ENCODE measurements at places on chromosomes 16 and 17.

DNA sequence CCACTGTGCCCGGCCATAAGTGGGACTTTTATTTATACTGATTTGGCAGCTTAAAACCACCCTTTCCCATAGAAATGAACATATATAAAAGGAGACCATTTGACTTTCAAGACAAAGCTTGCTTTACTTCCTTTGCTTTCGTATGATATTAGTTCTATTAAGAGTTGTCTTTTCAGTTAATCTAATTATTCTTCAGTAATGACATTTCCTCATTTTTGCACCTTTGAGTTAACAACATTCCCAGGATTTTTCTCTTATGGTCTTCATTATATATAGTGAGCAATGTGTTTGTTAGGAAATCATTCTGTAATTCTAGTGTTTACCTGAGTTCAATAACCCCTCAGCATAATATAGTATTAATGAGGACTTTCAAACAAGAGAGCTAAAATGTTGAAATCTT, 173.8 kb downstream of the MAP2K6 start:
- DNase-seq, result no peak

GRCh38 chr17:34242587-34243363, 12.3 kb upstream of the CCL2 start:
- no peak for DNase-seq

GRCh38 chr16:49598383-49599170, 225.0 kb downstream of the C16orf78 start:
- no peak for DNase-seq

GRCh38 chr17:73292031-73292531, 19.7 kb downstream of the CDC42EP4 start:
- no peak for DNase-seq

- DNase-seq, result no peak
Observed at GRCh38 chr17:8466456-8466855, 30.8 kb downstream of the NDEL1 start.

GRCh38 chr17:2847381-2848333, 51.4 kb downstream of the RAP1GAP2 start:
- no peak for DNase-seq

- no peak for DNase-seq
Observed at GRCh38 chr17:13788385-13788784, 186.7 kb upstream of the HS3ST3A1 start.

DNA sequence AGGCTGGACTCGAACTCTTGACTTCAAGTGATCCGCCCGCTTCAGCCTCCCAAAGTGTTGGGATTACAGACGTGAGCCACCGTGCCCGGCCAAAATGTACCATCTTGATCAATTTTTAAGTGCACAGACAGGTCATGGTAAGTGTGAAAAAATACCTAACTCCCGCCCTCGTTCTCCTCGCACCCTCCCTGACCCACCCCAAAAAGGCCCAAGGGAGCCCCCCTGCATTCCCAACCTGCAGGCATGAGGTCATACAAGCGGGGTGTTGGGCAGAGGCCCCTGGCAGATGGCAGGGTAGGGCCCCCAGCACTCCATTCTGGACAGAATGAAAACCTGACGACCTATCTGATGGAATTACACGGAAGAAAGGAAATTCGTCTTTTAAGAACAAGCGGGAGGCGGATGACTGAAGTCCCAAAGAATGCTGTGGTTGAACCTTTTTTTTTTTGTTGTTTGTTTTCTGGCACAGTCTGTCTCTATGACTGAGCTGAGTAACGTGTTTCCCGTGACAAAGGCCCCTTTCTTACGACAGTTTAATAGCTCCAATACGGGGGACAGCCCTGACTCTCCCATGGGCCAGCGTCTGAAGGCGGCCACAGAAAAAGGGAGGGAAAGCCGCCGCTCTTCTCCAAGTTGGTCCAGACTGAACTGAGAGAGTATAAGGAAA, 376.4 kb downstream of the SLC39A11 start:
- no peak for DNase-seq

DNA sequence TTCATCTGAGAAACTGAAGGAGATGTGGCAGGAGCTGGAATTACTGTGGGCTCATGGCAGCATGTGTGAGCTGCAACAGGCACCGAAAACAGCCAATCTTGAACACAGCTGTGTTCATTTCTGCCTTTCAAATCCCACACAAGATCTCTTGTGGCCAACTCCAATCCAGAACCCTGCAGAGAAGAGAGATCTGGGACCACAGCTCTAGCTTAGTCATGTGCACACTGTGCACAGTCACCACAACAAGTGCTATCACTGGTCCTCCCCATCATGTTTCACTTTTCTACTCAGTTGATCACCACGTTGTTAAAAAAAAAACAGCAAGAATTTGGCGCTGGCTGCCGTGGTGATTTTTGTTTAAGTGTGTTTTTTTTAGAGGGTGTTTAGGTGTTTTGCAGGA, 254.5 kb upstream of the ELAC2 start:
- no peak for DNase-seq

DNA sequence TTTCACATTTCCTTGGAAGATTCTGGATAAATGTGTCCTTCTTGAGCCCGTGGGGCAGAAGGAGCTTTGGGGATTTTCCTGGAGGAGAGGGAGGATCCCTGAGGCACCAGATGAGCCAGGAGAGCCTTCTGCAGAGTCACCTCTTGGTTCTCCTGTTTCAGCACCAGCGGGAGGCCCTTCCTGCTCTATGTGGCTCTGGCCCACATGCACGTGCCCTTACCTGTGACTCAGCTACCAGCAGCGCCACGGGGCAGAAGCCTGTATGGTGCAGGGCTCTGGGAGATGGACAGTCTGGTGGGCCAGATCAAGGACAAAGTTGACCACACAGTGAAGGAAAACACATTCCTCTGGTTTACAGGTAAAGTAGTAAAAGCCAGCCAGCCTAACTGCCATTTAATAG, 77.1 kb downstream of the ARSG start:
- no peak for DNase-seq

DNA sequence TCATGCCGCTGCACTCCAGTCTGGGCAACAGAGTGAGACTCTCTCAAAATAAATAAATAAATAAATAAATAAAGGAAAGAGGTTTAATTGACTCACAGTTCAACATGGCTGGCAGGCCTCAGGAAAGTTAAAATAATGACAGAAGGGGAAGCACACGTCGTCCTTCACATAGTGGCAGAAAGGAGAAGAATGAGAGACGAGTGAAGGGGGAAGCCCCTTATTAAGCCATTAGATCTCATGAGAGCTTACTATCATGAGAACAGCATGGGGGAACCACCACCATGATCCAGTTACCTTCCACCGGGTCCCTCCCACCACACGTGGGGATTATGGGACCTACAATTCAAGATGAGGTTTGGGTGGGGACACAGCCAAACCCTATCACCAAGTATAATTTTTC, 54.5 kb downstream of the PAFAH1B1 start:
- DNase-seq, result no peak

GRCh38 chr17:80482555-80483308, 6.3 kb upstream of the NPTX1 start:
- DNase-seq, result no peak

- no peak for DNase-seq
Observed at GRCh38 chr17:14299280-14300141, 1.4 kb upstream of the HS3ST3B1 start.

DNA sequence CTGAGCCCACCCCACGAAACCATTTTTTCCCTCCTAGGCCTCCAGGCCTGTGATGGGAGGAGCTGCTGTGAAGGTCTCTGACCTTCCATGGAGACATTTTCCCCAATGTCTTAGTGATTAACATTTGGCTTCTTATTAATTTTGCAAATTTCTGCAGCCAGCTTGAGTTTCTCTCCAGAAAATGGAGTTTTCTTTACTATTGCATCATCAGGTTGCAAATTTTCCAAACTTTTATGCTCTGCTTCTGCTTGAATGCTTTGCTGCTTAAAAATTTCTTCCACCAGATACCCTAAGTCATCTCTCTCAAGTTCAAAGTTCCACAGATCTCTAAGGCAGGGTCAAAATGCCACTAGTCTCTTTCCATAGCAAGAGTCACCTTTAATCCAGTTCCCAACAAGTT, 12.9 kb upstream of the MYH4 start:
- no peak for DNase-seq

- DNase-seq, result no peak
Observed at GRCh38 chr16:66366433-66367299, at the start of gene CDH5. CDH5 (plus strand) TSS chr16:66366691; CDS start chr16:66379338, 12,647 bp downstream.

- DNase-seq, result no peak
Observed at GRCh38 chr16:9402293-9402860, 310.9 kb downstream of the HAPSTR1 start.

DNA sequence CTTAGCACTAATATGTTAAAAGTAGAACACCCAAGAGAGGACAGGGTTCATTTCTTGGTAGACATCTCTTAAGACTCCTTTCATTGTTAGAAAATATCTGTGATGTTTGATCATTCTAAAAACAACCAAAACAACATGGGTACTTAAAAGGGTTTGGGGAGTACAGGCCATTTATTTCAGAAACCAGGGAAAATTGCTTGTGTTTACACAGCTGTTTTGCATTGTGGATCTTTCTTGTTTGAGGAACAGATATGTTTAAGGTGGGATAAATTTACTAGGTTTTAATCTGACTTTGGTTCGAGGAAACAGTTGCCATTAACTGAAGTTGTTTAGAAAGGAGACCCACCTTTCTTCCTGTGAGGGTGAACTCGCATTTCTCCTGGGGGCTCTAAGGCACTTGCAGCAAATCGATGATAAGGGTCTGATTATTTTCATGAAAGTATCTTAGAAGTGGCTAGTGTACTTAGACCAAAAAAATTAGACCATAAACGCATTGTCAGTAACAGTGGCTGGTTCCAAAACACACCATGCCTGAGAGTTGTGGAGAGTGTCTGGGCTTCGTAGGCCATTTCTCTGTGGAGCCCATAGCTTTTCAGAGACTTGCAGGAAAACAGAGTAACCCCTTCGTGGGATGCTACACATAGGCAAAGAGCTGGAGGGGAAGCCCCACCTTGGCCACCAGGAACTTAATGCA, 17.6 kb downstream of the CLUAP1 start:
- no peak for DNase-seq

- no peak for DNase-seq
Observed at GRCh38 chr16:1026784-1027500, 45.4 kb downstream of the SOX8 start.

DNA sequence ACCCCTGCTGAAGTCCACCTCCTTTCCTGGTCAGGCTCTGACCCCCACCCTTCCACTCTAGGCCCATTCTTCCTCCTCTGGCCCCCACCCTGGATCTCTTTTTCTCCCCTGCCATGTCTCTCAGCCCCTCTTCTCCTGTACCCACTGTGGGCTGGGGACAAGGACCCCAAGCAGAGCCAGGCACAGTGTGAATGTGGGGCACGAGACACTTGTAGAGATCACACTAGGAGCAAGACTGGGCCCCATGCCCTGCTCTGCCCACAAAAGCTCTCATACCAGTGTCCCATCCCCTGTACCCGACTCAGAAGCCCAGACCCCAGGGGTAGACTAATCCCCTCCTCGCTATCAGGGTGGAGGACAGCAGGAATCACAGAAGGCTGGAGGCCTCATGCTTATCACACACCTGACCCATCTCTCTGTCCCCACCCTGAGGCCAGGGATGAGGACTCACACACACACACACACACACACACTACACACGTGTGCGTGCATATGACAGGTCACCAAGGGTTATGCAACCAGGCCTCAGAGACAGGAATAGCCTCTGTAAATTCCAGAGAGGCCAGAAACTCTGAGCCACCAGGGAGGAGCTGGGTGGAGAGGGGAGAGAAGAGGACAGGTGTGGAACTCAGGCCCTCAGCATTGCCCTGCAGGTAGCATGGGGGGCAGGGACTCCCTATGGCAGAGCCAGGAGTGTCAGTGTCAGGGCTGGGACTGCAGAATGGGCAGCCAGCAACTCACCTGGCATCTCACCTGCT, 21.1 kb downstream of the ARHGAP27 start:
- DNase-seq, result no peak

DNA sequence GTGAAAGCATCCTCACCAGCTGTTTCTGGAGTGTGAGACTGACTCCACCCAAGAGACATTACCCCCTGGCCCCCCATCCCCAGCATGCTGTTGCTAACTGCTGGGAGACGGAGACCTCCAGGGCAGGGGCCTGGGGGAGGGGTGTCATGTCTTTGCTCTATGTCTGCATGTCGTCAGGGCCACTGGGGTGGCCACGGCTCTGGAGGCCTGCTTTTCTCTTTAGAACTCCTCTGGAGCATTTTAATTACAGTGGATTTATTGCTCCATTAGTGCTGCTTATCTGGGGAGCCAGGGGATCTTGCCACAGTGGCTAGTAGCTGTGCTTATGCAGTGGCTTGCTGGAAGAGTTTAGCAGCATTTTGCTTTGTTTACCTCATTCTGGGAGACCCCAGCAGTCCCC, 32.3 kb downstream of the CLEC16A start:
- no peak for DNase-seq

DNA sequence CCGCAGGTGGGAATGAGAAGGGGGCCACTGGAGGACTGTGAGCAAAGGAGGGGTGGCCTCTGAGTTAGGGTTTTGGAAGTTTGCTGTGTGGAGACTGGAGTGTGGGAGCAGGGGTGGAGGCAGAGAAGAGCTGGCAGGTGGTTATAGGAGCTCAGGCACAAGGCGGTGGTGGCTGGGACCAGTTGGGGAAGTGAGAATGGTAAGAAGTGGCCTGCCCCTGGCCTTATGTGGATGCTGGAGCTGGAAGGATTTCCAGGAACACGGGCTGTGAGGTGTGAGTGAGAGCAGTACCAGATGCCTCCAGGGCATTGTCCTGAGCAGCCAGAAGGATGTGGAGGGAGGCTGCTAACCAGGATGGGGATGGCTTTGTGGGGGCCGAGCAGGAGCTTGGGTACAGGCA, 277.2 kb downstream of the SNX29 start:
- DNase-seq, result no peak

DNA sequence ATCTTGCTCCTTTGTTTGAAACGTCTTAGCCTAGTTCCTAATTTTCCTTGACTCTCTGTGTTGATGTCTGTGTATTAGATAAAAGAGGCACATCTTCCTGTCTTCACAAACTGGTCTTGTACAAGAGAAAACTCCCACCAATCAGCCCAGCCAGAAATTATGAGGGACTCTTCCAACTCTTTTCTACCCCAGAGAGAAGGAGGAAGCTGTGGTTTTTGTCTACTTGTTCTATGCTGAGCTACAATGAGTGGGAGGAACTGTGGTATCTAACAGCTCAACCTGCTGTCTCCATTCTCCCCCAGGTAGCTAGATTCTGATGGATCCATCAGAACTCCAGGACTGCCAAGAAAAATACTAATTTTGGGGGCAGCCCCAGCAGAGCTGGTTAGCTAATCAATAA, 392.5 kb downstream of the HS3ST3B1 start:
- no peak for DNase-seq

- DNase-seq, result no peak
Observed at GRCh38 chr17:36942631-36943125, 5.4 kb downstream of the LHX1 start.

- no peak for DNase-seq
Observed at GRCh38 chr17:67180275-67180674, 64.7 kb downstream of the HELZ start.

- peak; percentile 67 for DNase-seq
Observed at GRCh38 chr17:45364531-45365390, 47.9 kb upstream of the MAP3K14 start.

Data from NCI-H187 (cell line).